ENCODE measurements at places on chromosomes 16 and 17.

DNA sequence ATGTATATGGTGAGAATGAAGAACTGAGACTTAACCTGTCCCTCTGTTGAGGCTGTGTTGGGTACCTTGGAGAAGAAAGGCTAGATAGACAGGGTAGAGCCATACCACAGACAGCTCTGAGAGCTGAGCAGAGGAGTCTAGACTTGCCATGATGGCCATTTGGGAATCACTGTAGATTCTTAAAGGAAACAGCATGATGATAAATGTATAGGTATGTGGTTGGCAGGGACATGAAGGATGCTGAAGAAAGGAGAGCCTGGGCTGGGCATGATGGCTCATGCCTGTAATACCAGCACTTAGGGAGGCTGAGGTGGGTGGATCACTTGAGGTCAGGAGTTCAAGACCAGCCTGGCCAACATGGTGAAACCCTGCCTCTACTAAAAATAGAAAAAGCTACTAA, 114.4 kb upstream of the HAS3 start:
- no peak for DNase-seq

DNA sequence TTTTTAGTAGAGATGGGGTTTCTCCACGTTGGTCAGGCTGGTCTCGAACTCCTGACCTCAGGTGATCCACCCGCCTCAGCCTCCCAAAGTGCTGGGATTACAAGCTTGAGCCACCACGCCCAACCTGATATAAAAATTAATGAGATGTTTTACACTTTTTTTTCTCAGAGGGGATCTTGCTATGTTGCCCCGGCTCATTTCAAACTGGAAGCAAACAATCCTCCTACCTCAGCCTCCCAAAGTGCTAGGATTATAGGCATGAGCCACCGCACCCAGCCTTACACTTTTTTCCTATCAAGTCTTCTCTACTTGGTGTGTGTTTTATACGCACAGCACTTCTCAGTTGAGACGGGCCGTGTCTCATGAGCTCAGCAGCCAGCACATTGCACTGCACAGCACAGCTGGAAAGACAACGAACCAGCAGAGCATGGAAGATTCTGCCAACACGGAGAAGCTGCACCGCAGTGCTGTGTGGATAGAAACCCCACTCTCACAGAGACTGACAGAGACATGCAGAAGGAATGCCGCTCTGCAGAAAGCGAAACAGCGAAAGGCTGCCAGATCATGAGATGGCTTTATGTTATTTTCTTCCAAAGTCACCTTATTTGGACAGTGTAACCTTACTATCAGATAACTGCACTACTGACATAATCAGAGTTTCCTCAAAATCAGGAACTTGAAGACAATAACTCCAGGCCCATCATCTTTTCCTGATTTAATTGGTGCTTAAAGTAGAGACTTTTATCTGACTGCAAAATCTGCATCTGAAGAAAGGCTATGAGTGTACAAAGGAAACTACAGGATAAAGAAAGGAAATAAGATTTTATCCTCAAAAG, 6.5 kb upstream of the QRICH2 start:
- no peak for DNase-seq

GRCh38 chr16:51939378-51939871, 607.5 kb downstream of the TOX3 start:
- DNase-seq = no peak

- no peak for DNase-seq
Observed at GRCh38 chr16:50690177-50690576, 3.2 kb upstream of the NOD2 start.

DNA sequence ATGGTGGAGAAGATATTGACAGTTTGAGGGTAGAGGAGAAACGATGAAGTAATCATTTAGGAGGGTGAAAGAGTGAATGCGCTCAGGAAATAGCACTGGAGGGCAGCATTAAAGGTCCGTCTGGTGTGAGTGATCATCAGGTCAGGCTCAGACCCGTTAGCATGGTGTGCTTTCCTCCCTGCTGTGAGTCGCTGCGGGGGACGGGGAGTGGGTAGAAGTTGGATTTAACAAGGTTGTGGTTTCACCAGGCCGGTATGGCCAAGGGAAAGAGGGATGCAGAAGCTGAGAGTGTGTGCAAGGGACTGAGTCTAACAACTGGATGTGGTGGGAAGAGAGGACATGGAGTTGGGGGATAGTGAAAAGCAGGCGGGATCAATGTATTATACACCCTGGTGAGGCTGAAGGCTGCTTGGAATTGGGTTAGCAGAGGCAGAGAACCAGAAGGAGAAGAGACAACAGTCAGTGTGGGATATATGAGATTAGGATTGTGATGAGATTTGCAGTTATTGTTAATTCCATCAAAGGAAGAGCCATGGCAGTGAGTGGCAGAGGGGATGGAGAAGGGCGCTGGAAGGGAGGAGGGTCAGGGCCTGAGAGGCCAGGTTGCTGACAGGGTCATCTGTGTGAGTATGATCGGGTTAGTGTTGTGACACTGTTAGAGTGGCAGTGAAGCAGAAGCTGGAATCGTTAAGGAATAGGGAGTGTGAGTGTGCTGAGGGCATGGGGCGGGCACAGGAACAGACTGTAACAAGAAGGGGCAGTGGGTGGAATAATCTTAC, 59.0 kb upstream of the TBX2 start:
- DNase-seq = no peak

- no peak for DNase-seq
Observed at GRCh38 chr17:75511610-75512575, 3.4 kb downstream of the CASKIN2 start.

- peak; percentile 85 for DNase-seq
Observed at GRCh38 chr17:18008496-18009268, 30.3 kb downstream of the ATPAF2 start.

- DNase-seq = no peak
Observed at GRCh38 chr16:86427433-86427851, 82.9 kb upstream of the FOXF1 start.

GRCh38 chr17:69561462-69561861, 147.0 kb downstream of the MAP2K6 start:
- no peak for DNase-seq

- DNase-seq = no peak
Observed at GRCh38 chr16:55179852-55180585, 144.0 kb upstream of the IRX6 start.

- no peak for DNase-seq
Observed at GRCh38 chr16:70682239-70683145, 3.4 kb downstream of the MTSS2 start.

Data from HS-5 (cell line).